Omental fat pad (tissue), 4 donors: ENCODE measurements at places on chromosomes 4 and X. TPM values are rescaled to one million over a fixed set of nuclear protein-coding genes. Genes with fewer than 3 reads are reported as not detected.

SHROOM2 gene
- 2.2 TPM for total RNA-seq

DNA sequence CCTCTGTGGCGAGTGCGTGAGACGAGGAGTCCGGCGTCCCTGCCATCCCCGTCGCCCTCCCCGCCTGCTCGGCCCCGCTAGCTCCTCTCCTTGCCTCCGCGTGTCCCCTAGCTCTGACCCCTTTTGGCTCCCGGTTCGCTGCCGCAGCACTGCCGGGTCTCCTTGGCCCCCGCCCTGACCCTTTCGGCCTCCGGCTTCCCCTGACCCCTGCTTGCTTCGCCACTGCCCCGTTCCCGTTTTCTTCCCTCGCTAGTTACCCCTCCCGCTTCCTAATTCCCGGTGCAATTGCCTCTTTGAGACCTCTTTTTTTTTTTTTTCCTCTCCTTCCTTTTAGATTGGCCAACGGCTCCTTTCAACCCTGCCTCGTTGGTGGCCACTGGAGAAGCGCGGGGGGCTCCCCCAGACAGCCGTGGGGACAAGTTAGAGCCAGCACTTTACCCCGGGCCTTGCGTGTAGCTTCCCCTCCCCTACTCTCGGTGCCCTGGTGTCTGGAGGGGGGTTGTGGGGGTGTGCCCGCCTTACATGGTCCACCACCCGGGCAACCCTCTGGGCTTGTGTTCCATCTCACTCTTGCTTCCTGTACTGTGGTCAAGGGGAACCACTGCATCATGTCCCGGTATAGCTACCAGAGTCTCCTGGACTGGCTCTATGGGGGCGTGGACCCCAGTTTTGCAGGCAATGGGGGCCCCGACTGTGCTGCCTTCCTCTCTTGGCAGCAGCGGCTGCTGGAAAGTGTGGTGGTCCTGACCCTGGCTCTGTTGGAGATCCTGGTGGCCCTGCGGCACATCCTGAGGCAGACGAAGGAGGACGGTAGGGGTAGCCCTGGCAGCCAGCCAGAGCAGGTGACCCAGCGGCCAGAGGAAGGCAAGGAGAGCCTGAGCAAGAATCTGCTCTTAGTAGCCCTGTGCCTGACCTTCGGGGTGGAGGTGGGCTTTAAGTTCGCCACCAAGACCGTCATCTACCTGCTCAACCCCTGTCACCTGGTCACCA lies 548 bp downstream of the TMEM164 start:
- DNase-seq, result no peak

- no peak for DNase-seq
Observed at GRCh38 chr4:2333916-2334644, 72.2 kb upstream of the MXD4 start.

DCAF16 gene
- 19.0 TPM for total RNA-seq

DNA sequence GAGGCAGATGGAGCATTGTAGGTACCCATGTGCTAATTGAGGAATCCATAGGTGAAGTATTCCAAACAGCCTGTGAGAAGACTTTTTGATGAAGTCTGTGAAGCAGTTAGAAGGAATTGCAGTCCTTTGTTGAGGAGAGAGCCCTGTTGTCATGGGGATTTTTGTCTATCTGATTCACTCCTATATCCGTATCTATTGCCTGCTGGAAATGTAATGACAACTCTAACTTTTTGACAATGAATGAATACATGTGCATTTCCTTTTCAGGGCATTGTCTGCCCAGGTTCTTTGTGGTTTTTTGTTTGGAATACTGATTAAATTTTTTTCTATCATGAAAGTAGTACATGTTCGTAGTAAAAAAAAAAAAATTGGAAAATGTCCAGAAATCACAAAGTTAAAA lies 31.1 kb downstream of the STK32B start:
- DNase-seq, result no peak

HSFX4 gene
- total RNA-seq, result not detected

- DNase-seq, result no peak
Observed at GRCh38 chrX:139930916-139931645, 1.8 kb downstream of the ATP11C start.

DNA sequence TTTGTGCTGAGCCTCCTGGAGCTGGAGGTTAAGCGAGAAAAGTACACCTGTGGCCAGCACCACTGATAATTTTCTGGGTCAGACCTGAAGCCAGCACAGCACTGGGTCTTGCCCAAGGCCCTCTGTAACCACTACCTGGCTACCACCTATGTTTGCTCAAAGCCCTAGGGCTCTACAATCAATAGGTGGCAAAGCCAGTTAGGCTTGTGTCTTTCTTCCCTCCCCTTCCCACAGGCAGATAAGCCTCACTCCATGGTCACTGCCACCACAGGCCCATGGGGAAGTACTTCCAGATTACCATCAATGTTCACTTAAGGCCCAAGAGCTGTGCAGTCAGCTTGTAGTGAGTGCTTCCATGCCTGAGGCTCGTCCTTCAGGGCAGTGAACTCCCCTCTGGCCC lies 35.2 kb upstream of the ARMCX4 start:
- DNase-seq, result no peak

DNA sequence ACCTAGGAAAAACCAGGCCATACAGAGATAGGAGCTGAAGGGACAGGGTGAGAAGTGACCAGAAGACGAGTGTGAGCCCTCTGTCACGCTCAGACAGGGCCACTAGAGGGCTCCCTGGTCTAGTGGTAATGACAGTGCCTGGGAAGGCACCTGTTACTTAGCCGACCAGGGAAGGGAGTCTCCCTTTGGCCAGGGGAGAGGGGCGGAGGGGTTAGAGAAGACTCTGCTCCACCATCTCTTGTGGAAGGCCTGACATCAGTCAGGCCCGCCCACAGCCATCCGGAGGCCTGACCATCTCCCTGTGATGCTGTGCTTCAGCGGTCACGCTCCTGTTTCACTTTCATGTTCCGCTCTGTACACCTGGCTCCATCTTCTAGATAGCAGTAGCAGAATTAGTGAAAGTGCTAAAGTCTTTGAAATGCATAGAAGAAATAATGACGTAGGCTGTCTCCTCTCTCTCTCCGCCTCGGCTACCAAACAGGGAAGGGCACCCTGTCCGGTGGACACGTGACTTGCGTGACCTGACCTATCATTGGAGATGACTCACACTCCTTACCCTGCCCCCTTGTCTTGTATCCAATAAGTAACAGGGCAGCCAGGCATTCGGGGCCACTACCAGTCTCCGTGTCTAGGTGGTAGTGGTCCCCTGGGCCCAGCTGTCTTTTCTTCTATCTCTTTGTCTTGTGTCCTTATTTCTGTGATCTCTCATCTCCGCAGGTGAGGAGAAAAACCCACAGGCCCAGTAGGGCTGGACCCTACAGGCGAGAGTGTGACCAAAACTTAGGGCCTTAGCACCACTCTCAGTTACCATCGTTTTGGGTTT lies 26.7 kb downstream of the HTT-AS start:
- DNase-seq, result no peak

- no peak for DNase-seq
Observed at GRCh38 chrX:38287674-38288073, 39.6 kb downstream of the RPGR start.

DNA sequence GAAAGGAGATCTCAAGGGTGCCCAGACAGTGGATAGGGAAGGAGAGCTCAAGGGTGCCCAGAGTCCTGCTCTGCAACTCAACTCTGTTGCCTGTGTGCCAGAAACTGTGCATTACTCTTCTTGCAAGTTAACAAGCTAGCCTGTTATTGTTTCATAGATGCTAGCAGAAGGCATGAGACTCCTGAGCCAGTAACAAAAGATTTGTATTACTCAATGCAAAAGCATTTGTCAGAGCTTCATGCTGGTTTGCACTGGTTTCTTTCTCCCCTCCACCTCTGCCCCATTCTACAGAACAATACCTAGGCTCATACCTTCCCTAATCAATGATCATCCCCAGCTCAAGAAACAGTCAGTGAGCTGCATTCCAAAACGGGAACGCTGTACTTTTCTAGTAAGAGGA lies 124.5 kb upstream of the NEIL3 start:
- DNase-seq, result no peak

PITX2 gene
- total RNA-seq, result not detected

DNA sequence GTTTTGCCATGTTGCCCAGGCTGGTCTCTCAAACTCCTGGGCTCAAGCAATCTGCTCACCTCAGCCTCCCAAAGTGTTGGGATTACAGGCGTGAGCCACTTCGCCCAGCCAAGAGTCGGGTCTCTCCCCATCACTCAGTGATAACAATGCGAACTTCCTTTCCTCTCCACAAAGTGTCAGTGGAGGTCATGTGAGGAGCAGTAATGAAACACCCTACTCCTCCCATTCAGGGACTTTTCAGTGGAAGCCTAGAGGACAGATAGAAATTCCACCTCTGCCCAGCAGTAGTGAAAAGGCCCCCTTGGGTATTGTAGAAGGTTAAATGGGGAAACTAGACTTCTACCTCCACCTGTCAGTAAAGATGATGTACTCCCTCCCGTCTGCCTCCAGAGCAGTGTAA lies 141.9 kb upstream of the STK26 start:
- no peak for DNase-seq

GRCh38 chrX:19695884-19696283 lies 180.6 kb upstream of the MAP3K15 start:
- no peak for DNase-seq

- no peak for DNase-seq
Observed at GRCh38 chr4:138952411-138952810, 63.2 kb upstream of the NOCT start.

DGAT2L6 gene
- total RNA-seq, result not detected

DNA sequence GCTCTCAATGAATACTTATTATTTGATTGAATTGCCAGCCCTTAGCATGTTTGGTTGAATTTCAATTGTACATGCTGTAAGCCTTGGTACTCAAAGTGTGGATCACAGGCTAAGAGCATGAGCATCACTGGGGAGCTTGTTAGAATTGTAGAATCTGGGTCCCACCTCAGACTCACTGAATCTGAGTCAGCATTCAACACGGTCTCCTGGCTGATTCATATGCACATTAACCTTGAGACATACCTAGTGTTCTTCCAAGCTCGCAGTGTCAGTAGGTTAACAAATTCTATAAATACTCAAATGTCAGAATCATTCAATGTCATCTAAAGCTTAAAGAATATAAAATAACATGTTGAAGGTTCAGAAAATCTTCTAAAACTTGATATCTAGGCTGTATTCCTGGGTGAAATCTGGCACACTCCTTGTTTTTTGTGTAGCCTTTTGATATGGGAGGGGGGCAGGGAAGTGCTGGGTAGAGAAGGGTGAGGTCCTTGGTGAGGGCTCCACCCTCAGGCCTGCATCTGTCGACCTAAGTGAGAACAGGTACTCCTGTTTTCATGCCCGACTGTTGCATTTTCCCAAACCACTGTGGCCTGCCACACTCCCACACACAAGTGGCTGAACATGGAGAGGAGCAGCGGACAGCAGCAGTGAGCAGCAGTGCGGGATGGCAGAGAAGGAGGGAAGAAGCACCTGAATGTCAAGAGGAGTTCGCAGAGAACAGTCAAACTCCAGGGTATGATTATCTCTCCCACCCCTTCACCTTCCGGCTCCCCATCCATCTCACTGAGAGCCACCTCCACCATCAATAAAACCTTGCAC lies 529.6 kb upstream of the IGFBP7 start:
- DNase-seq, result no peak

DNA sequence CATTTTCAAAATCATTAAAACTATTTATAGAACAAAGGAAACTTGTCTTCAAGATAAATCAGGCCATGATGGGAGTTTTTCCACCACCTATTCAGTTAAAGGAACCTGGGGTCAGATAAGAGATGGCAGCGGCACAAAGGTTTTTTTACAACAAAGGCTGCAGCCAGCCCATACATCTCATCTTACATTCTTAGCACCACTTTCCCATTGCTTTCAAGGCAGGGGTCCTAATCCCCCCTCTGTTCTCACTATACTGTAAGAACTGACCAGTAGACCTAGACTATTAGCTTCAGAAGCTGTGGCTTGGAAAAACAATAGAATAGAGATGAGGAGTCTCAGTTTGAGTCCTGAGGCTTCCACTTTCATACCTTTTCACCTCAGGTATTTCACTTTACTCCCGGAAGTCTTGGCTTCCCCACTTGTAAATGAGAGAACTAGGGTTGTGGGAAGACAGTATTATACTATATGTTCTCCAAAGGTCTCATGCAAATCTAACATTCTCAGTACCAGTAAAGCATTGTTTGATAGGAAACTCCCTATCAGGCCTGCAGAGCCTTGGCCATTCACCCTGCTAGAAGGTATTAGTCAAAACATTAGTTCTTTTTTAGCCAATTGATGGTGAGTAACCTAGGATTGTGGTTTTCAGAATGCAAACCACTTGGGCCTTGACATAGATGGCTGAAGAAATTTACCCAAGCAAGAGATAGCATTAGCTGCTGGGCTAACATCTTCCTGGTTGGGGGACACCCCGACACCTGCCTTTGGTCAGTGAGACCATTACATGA lies 182.9 kb upstream of the PBDC1 start:
- DNase-seq, result no peak
